ENCODE measurements at places on chromosomes 11 and 22.

DNA sequence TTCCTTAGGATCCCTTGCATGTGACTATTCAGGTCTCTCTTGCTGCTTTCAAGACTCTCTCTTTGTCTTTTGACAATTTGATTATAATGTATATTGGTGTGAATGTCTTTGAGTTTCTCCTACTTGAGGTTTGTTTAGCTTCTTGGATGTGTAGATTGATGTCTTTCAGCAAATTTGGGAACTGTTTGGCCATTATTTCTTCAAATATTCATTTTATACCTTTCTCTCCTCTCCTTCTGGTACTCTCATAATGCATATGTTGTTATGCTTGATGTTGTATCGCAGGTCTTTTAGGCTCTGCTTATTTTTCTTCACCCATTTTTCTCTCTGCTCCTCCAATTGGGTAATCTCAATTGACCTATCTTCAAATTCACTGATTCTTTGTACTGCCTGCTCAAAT is 44.2 kb downstream of the OR2AT4 start:
- DNase-seq = no peak

DNA sequence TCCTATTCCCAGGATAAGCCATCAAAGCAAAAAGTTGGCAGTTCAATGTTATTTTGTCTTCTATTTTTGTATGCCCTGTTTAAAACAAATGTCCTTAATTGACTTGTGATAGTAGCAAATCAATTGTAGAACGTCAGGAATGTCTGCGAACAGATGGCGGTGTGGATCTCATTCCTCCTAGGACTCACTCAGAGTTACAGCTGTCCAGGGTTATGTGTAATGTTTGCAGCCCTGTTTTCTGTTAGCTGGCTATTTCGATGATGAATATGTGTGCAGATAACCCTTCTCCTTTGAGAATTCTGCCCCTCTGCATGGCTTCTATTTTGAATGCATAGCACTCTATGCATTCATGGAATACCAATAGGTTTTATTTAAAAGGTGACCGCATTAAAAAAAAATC is 1248.0 kb upstream of the CNTN5 start:
- no peak for DNase-seq

- DNase-seq = no peak
Measured at GRCh38 chr22:20442485-20443284, 5.1 kb upstream of the SCARF2 start.

DNA sequence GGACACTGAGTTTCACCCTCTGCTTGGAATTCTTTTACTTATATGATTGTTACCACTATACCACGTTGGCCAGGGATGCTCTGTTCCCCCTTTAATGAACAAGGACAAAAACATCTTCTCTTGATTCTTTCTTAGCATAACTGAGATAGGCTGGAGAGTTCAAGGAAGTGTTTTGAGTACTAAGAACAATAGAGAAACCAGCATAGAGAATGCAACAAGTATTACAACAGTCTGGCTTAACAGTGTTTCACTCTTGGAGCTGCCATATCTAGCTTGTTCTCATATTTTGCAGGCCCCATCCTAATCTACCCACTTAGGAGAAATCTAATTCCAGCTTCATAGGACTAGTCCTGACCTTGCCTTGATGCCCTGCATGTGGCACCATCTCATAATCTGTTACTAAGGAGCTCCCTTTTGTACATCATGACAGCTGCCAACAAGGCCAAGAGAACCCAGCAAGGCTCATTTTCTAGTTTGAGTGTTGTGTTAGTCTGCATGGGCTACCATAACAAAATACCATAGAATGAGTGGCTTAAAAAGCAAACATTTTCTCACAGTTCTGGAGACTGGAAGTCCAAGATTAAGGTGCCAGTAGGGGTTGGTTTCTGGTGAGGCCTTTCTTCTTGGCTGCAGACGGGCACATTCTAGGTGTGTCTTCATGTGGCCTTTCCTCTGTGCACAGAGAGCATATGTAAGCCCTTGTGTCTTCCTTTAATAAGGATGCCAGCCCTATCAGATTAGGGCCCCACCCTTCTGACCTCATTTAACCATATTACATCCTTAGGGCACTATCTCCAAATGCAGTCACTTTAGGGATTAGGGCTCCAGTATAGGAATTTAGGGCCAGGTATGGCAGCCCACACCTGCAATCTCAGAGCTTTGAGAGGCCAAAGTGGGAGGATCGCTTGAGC is 37.8 kb downstream of the PACS1 start:
- DNase-seq = no peak

- DNase-seq = no peak
Measured at GRCh38 chr11:68020575-68020974, 9.9 kb upstream of the NDUFS8 start.

GRCh38 chr11:78460471-78460870 is 42.9 kb upstream of the GAB2 start:
- peak; percentile 29 for DNase-seq

- DNase-seq = no peak
Measured at GRCh38 chr11:57438345-57439285, 11.7 kb upstream of the SLC43A3 start.

DNA sequence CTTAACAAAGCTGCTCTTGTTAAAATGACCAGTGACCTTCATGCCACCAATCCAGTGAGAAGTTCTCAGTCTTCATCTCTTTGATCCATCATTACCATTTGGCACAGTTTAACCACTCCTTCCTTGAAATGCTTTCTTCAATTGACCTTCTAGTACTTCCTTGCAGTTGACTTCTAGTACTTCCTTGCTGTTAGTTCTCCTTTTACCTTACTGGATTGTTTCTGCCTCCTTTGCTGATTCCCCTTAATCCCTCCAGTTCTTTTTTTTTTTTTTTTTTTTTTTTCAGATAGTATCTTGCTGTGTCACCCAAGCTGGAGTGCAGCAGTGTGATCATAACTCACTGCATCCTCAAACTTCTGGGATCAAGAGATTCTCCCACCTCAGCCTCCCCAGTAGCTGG is 66.0 kb upstream of the HORMAD2 start:
- no peak for DNase-seq

GRCh38 chr11:80844110-80844819 is 1403.4 kb upstream of the TENM4 start:
- no peak for DNase-seq

DNA sequence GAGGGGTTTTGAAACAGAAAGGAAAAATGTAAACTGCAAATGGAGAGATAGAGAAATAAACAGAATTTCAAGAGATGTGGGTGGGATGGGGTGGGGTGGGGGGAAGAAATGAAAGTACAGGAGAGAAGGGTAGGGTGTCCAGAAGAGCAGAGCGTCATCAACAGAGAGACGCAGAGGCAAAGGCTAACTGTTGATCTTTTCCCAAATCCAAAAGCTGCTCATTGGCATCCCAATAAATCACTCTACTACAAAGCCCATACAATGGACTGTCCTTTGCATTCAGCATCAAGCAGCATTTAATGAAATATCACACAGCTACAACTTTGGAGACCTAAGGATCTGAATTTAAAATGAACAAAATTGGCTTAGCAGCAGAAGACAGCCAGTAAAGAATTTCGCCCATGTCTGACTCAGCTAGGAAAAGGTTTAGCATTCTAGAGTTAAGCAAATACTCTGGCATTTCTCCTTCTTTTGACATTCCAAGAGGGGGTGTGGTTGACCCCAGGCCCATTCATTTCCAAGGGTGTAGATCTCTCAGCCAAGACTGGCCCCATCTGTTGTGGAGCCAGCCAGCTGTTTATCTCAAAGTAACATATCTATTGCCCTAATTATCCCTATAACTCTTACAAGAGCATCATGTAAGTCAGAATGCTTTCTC is 1.5 kb downstream of the RAB30 start:
- no peak for DNase-seq

GRCh38 chr22:40418366-40419201 is 48.2 kb downstream of the SGSM3 start:
- DNase-seq = no peak

DNA sequence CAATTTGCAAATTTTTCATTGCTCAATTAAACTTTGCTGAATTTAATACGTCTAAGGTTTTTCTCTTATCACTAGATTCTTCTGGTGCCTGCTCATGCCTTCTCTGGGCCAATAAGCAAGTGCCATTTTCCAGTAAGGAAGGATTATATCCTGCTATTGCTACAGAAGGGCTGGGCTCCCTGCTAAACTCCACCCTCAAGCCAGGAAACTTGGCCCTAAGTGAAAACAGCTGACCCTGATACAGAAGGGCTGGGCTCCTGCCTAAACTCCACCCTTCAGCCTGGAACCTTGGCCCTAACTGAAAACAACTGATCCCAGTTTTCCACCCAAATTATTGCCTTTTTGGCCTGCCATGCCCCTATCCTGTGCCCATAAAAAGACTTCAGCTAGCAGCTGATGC is 385.3 kb downstream of the DYNC2H1 start:
- peak; percentile 9 for DNase-seq

- DNase-seq = no peak
Measured at GRCh38 chr11:86891036-86891435, 64.2 kb downstream of the FZD4 start.

DNA sequence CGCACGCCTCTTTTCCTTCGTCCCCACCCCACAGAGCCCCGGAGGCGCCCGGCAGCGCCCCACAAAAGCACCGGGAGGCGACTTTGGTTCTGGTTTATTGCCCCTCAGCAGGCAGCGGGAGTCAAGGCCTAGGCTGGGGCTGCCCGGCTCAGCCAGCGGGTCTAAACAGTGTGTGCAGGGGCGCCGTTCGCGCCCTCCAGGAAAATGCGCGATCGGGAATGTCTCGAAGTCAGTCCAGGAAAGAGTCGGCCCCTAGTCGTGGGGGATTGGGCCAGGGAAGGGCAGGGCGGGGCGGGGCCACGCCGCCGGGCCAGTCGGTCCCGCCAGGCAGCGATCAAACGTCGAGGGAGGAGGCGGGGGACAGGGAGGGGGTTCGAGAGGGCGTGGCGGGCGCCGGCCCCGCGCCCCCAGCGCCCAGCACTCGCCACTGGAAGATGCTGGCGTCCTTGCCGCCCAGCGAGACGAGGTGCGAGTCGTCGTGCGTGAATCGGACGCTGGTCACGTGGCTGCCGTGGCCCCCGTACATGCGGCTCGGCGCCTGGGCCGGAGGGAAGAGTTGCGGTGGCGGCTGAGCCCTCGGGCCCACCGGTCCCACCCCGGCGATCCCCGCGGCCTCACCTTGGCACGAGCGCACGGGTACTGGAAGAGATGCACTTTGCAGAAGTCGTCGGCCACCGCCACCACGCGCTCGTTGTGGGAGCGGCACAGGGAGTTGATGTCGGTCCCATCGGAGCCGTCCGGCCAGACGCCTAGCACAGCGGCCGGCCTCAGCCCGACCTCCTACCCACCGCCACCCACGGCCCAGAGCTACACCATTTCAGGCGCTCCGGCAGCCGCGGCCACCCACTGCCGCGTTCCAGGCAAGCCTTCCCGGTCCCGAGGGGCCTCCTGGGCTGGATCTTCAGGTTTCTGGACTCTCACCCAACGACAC is 741 bp upstream of the MTA2 start:
- DNase-seq = peak; percentile 44

- DNase-seq = no peak
Measured at GRCh38 chr22:26903030-26903856, 245.9 kb downstream of the MIAT start.

- DNase-seq = no peak
Measured at GRCh38 chr11:114319716-114320328, 23.6 kb downstream of the NNMT start.

DNA sequence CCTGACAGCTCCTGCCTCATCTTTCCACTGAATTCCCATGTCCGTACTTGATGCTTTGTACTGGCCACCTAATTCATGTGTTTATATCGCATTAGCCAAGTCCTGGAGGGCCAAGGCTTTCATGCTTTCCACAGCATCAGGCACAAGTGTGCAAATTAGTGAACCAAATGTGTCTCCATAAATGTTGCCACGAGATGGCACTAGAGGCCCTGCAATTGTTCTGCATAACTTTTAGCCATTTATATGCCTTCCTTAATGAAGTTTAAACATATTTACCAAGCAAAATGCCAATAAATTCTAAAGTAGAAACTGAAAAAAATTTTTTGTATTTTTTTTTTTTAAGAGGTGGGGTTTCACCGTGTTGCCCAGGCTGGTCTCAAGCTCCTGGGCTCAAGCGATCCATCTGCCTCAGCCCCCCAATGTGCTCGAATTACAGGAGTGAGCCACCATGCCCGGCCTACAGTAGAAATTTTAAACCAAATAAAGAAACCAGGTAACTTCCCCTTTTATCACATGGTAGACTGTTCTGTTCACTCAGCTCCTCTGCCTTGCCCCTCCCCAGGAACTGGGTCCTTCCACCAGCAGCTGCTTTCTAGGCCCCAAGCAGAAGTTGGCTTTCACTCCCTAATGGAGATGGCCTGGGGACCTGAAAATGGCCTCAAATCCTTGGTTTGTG is 20.8 kb upstream of the IL18BP start:
- DNase-seq = peak; percentile 31

- DNase-seq = no peak
Measured at GRCh38 chr11:78768971-78769370, 194.3 kb upstream of the NARS2 start.

GRCh38 chr11:23480736-23481135 is 620.5 kb upstream of the CCDC179 start:
- no peak for DNase-seq

DNA sequence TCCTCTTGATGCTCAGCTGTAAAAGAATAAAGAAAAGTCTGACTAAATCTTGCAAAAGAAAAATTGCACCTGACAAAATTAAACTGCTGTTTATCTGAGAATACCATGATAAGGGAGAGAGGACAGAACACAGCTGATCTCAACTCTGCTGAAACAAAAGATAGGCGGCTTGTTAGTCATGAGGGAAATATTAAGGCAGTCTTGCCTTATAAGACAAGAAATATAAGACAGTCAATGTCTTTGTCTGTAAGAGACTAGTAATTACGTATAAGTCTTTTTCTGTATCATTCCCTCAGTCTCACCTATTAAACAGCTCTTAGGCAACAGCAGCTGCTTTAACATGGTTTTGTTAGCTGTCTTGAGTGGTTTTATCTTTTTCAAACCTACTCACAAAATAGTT is 296.6 kb downstream of the LUZP2 start:
- DNase-seq = no peak

- DNase-seq = no peak
Measured at GRCh38 chr22:49334449-49334789, 493.3 kb downstream of the BRD1 start.

- DNase-seq = no peak
Measured at GRCh38 chr22:36386351-36386899, 1.3 kb downstream of the MYH9 start.

DNA sequence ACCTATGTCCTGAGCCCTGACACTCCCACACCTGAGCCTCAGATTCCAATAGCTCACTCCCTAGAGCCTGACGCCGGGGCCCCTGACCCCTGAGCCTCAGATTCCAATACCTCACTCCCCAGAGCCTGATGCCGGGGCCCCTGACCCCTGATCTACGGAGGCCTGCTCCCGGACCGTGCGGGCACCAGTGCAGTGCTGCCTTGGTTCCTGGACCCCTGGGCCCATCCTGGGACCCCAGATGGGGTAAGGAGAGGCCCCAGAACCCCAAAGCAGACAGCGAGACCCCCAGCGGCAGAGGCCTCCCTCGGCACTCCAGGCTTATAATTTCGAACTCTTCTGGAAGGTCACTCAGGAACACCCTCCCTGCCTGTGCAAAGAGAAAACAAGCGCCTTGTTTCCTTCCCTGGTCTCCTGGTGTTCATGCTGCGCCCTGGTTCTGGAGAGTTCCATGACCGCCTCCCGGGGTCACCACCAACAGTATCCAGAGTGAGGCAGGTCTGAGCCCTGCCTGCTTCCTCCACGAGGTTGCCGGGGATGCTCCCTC is 7.5 kb downstream of the SUSD2 start:
- DNase-seq = no peak
